ENCODE measurements at places on chromosomes 1 and 21.

DNA sequence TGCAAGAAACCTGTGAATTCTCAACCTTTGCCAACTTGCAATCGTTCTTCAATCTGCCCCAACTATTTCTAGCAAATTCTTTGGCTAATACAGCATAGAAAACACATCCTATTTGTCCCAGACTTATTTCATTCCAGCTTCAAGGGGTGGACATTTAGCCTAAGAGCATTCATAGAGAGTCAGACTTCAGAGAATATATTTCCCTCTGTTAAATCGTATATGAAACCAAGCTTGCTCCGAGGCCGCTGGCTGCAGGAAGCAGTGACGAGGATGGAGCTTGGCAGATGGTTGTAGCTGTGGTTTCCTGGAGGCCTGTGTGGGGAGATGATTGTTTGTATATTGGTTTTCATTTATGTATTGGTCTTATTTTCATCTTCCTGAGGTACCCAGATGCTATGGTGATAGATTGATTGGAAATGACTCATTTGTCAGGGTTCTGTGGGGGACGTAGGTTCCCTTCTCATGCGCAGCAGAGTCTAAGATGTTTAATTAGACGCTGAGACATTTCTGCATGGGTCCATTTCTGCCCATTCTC is 26.1 kb downstream of the MAN1C1 start:
- DNase-seq, result no peak

DNA sequence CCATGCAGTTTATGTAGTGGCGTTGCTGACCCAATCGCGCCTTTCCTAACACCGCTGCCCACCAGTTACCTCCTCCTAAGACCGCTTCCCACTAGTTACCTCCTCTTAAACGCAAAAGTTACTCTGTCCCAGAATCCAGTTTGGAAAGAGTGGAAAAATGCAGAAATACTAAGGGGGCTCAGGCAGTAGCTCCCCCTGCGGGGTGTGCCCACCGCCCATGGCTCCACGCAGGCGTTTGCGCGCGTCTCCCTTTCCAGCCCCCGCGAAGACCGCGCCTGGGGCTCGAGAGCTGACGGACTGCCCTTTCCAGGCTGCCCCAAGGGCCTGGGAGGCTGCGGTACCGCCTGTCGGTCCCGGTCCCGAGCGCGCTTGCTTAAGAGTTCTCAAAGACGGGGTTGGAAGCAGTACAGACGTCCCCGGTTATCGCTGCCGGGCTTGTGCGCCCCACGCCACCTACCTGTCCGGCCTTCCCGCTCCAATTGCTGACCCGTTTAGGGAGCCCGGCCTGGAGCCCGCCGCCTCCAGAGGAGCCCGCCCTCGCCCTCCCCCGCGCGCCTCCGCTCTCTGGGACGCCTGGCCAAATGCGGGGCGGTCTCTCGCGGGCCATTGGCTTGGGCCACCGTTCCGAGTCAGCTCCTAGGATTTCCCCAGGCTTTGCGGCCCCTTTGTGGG is 414.1 kb upstream of the ESRRG start:
- DNase-seq, result no peak

- no peak for DNase-seq
Observed at GRCh38 chr1:178086294-178086693, 7.6 kb upstream of the RASAL2 start.

DNA sequence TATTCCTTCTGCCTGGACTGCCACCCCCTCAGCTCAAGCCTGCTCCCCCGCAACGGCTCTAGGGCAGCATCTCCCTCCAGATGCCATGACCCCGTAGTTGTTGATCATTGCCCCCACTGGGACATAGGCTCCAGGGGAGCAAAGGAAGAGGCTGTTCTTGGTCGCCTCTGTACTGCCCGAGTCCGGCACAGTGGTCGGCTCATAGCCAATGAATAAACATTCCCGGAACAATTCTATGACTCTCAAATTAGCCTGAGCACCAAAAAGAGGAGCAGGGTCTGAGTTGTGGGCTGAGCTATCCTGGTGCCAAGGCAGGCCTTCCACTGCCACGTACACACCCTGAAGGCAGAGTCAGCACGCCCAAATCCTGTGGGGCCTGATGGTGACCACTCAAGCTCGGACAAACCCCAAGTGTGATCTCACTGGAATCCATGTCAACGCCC is 33.1 kb downstream of the CAPZB start:
- no peak for DNase-seq

DNA sequence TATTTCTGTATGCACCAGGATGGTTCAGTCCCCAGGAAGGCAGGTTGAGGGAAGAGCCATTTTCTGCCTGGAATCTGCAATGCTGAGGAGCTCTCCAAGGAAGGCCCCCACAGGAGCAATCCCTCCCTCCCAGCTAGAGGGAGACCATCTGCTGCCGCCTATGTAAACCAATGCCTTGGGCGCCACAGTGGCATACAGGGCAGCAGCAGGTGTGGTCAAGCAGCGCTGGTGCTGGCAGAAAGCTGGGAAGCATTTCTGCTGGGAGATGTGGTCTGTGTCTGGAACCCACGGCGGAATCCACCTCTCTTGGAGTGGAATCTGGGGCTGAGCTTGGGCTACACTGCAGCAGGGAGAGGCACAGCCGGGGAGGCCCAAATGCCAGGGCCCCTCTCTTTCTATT is 283.3 kb downstream of the RRAGC start:
- DNase-seq, result no peak

DNA sequence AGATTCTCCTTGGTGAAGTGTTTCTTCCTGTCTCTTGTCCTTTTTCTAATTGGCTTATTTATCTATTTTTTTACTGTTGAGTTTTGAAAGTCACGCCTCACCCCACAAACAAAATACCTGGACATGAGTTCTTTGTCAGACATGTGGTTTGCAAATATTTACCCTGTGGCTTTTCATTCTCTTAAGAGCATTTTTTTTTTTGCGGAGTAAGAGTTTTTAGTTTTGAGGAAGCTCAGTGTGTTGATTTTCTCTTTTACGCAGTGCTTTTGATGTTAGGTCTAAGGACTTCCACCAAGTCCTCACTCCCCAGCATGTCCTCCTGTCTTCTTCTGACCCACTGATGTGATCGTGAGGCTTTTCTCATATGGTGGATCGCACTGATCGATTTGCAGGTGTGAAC is 7.6 kb downstream of the DFFB start:
- no peak for DNase-seq

GRCh38 chr1:64343105-64343822 is 126.7 kb upstream of the CACHD1 start:
- DNase-seq, result no peak

- DNase-seq, result no peak
Observed at GRCh38 chr1:7268983-7269382, 483.7 kb downstream of the CAMTA1 start.

GRCh38 chr1:241630899-241631298 is 9.3 kb downstream of the CHML start:
- no peak for DNase-seq

GRCh38 chr21:18334066-18334465 is 69.5 kb downstream of the TMPRSS15 start:
- no peak for DNase-seq

DNA sequence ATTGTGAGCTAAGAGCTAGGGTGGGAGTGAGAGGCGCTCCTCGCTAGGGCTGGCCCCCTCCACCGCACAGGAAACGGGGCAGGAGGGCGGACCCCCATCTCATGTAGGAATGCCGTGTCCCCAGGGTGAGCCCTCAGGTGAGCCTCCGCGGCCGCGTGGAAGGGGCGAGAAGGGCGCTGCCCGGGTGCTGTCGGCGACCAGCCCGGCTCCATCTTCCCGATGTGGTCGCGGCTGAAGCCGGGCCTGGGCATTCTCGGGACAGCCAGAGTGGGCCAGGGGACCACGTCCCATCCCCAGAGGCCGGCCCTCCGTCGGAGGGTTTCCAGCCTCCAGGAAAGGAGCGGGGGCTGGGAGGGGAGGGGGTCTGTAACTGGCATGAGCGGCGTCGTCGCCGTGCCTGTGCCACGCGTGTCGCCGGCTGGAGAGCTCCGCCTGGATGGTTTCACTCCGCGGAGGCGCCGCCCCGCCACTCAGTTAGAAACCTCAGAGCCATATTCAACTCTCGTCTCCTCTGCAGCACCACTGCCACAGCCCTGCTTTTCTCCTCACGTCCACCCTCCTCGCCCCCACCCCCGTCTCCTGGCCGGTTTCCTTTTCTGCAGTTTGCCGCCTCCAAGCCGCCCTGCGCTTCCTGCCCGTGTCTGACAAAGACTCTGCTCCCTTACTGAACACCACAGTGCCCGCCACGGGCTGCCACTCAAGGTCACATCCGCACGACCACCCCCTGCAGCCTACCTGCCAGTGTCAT is at the start of gene TMEM269:
Gene TMEM269, plus strand, starts transcription at position 46 of the 748 bp plus-strand sequence. CDS start 4,903 bp downstream, outside the sequence.
- no peak for DNase-seq

GRCh38 chr1:214514032-214514818 is 37.2 kb downstream of the PTPN14 start:
- DNase-seq, result no peak

DNA sequence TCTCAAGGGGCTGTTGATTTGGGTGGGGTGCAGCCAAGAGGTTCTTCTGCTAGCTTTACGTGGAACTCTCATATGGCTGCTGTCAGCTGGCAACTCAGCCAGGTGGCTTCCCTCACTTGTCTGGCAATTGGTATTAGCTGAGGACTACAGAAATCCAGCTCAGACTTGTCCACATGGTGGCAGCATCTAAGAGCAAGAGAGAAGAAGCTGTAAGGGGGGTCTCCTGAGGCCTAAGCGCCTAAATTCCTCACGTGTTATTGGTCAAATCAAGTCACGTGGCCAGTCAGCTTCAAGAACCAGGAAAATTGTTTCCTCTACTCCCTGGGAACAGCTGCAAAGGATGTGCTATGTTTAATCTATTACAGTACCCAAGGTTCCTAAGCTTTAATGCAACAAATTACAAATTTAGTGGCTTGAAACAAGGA is 4.2 kb upstream of the DYRK3 start:
- DNase-seq, result peak; percentile 90

- DNase-seq, result no peak
Observed at GRCh38 chr1:104294259-104294658, 544.6 kb downstream of the AMY1C start.

- peak; percentile 69 for DNase-seq
Observed at GRCh38 chr1:229342656-229343569, at the start of gene CCSAP. Gene CCSAP (minus strand): TSS chr1:229343047. CDS start chr1:229342465, 582 bp downstream.

DNA sequence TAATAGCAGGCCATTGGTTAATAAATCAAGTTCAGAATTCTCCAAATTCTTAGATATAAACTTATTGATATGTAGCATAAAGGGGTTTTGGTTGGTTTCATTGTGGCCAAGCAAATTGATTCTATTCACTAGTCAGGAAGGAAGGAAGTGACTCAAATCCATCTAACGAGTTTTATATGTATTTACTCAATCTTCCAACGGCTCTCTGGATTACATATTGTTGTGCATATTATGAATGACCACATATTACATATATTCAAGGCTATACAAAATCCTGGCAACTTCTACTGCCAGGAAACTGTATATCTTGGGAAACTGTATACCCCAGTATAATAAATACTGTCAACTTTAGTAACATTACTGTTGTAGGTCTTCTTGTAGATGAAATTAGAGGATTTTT is 20.1 kb upstream of the PDE4B start:
- no peak for DNase-seq

- no peak for DNase-seq
Observed at GRCh38 chr21:42200906-42201614, 17.9 kb upstream of the ABCG1 start.

DNA sequence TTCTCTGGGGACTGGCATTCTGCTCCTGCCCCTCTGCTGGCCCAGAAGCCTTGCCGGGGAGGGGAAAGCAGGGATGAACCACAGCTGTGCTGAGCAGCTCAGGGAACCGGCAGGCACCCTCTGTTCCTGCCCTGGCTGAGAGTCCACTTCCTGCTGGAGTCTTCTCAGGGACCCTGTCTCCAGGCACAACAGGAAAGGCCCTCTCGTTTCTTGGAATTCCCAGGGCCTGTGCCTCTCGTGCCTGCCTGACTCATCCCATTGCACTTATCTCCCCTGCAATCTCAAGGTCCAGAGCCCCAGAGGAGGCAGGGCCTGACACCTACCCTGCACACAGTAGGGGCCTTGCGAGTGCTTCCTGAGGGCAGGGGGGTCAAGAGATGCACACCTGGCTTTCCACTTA is 1.1 kb upstream of the EDN2 start:
- no peak for DNase-seq

GRCh38 chr1:218642033-218642948 is 297.2 kb downstream of the TGFB2 start:
- no peak for DNase-seq

DNA sequence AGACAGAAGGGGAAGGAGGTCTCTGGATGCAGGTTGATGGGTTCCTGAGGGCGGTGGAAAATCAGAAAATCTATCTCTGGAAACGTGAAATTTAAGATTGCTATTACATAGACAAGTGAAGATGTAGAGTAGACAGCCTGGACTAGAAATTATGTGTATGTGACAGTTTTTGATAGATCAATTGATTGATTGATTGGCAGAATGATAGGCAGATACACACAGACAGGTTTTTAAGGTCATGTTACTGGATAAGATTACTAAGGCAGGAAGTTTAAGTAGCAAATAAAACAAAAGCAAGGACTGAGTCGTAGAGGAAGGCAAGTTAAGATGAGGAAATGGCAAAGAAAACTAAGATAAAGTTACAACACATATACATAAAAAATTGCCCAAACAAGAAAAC is 124.7 kb downstream of the RGS21 start:
- DNase-seq, result no peak

- no peak for DNase-seq
Observed at GRCh38 chr1:17276568-17276967, 27.7 kb downstream of the PADI3 start.

DNA sequence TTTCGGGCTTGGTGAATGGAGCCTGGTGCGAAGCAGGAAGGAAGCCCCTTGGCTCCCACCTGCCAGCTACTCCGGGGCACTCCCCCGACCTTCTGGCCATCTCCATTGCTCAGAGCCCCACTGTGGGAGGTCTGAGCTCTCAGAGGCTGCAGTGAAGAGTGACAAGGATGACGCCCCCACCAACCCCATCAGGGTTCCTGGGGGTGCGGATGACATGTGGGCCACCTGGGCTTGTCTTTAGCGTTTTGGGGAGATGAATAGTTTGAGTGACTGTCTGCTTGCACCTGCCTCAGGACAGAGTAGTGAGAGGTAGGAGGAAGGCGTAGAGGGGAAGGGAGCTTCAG is 43.2 kb upstream of the LBR start:
- DNase-seq, result no peak

GRCh38 chr1:160731990-160732389 is 7.1 kb upstream of the SLAMF7 start:
- DNase-seq, result no peak

All from NCI-H1092 (cell line).